ENCODE measurements at places on chromosomes 12 and 14. TPM values are rescaled to one million over a fixed set of nuclear protein-coding genes. Genes with fewer than 3 reads are reported as not detected.

The SIX6 gene
- total RNA-seq, result not detected

The HCAR3 gene
- not detected for total RNA-seq

The TBX5 gene
- total RNA-seq, result 66.6 TPM

The FOXA1 gene
- total RNA-seq, result not detected

The MYF5 gene
- not detected for total RNA-seq

The NKX2-1 gene
- total RNA-seq, result not detected

The SLC8A3 gene
- total RNA-seq, result 0.16 TPM

The EMP1 gene
- total RNA-seq, result 99.9 TPM

The BIN2 gene
- total RNA-seq, result 1.5 TPM

The NRIP2 gene
- total RNA-seq, result 2.0 TPM

The WNT5B gene
- 3.2 TPM for total RNA-seq

The LIN7A gene
- total RNA-seq, result 9.8 TPM

The TAS2R14 gene
- total RNA-seq, result 0.75 TPM

The VASH1 gene
- 14.3 TPM for total RNA-seq

The C14orf119 gene
- 20.6 TPM for total RNA-seq

The FGD6 gene
- 22.7 TPM for total RNA-seq

The AGAP2 gene
- 6.6 TPM for total RNA-seq

The TPH2 gene
- total RNA-seq, result not detected

The GPX2 gene
- not detected for total RNA-seq

The TMEM179 gene
- not detected for total RNA-seq

The IQSEC3 gene
- total RNA-seq, result 1.5 TPM

The MYO1A gene
- total RNA-seq, result 0.08 TPM
